NCI-H1930 (cell line): ENCODE measurements at places on chromosomes 3 and 15.

DNA sequence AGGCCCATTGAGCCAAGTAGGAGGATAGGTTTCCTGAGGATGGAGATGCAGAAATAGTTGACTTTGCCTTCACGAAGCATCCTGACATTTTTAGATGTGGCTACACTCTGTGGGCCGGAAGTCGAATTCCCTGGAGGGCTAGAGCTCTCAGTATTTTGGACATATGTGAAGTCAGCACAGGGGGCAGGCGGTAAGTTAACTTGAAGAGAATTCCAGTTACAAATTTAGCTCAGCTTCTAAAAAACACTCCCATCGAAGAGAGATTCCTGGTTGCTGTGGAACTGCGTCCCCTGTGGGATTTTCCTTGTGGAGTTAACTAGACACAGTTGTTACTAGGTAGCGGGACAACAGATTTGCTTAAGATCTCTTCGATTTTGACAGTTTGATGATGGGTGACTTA, 161.9 kb upstream of the RGMA start:
- no peak for DNase-seq

GRCh38 chr3:9600597-9600996, 47.0 kb upstream of the LHFPL4 start:
- DNase-seq, result no peak

DNA sequence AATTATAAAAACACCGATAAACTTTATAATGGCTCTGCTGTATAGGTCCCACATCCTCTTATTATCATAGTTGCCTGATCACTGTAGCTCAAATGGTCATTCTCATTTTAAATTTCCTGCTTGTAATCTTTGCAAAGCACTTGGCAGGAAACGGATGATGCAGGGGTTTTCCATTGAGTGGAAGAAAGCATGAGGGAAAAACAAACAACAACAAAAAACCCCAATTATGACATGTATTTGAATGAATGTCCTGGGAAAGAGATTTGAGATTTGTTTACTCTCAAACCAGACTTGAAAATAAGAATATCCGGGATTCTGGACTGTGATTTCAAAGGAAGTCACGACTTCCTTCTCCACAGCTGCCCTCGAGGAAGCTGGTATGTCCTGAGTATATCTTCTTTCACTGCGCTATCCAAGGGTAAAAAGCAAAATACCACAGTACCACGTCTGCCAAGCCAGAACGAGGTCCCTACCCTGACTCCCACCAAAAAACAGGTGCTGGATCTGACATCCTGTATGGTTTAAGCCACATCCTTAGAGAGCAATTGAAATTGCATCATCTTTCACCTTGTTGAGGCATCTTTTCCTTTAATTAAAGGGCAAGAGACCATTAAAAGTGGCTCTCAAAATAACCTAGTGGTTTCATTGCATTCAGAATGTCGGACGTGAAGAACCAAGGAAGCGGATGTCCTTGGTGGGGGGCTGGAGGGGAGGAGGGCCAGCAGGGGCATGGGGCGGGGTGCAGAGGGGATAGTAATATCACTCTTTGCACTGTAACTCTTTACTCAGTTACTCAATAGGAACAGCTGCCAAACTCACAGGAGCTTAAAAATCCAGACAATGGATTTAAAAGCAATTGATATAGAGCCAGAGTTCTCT, 13.5 kb upstream of the TIPIN start:
- DNase-seq, result no peak

DNA sequence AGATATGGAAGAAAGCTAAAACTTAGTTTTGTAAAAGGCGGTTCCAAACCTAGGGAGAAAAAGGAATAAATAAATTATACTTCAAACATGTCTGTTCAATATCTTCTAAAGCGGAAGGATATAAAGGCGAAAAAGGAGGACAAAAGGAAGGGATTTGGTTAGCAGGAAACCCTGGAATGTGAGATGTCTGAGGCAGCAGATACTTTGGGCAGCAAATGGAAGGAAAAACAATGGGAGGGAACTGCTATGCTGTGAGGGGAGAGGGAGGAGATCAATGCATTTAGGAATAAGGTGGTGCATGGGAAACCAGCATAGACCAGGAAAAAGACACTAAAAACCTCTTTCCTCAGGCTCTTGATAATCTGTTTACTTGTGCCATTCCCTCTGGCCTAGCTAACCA, 120.8 kb downstream of the DNAH12 start:
- DNase-seq, result no peak

- DNase-seq, result no peak
These were observed 110.9 kb downstream of the MYRIP start for GRCh38 chr3:39920271-39920670.

- no peak for DNase-seq
These were observed 3.7 kb upstream of the ANKUB1 start for GRCh38 chr3:149796026-149796425.

GRCh38 chr3:123447749-123448517, 957 bp downstream of the ADCY5 start:
- DNase-seq, result peak; percentile 66

GRCh38 chr3:195866686-195867511, 41.5 kb downstream of the TNK2 start:
- DNase-seq, result no peak

- DNase-seq, result no peak
These were observed 13.7 kb downstream of the USP13 start for GRCh38 chr3:179666436-179667035.

DNA sequence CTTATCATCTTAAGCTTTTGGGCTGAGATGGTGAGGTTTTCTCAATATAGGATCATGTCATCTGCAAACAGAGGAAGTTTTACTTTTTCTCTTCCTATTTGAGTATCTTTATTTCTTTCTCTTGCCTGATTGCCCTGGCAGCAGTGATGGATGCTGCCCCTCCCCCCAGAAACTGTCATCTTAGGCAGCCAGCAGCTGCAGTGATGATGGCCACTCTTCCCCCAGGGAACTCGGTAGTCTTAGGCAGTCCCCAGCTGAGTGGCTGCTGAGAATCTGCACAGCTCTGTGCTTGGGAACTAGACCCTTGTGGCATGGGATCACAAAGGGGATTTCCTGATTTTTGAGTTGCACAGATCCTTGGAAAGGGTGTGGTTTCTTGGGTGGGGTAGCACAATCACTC, 791.1 kb upstream of the ALCAM start:
- DNase-seq, result no peak

GRCh38 chr3:52483577-52484381, 11.4 kb upstream of the STAB1 start:
- no peak for DNase-seq

GRCh38 chr3:150106740-150107428, 136.2 kb upstream of the PFN2 start:
- DNase-seq, result no peak

DNA sequence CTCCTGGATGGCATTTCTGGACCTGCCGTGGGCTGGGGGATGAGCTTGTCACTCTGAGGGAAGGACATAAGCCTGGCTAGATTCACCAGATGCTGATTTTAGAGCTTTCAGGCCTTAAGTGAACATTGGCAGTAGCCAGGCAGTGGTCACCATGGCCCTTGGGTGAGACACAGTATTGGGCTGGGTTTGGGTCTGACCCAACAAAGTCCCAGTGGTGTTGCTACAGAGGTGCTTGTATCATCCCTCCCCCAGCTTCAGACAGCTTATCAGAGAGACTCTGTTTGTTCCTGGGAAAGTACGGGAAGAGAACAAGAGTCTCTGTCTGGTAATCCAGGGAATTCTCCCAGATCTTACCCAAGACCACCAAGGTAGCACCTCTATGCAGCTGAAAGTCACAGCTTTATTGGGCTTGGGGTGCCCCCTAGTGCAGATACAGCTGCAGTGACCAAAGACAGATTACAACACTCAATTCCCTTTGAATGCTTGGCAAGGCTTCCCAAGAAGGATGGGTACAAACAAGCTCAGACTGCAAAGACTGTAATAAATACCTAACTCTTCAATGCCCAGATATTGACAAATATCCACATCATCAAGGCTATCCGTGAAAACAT, 9.8 kb upstream of the RUVBL1 start:
- peak; percentile 43 for DNase-seq

DNA sequence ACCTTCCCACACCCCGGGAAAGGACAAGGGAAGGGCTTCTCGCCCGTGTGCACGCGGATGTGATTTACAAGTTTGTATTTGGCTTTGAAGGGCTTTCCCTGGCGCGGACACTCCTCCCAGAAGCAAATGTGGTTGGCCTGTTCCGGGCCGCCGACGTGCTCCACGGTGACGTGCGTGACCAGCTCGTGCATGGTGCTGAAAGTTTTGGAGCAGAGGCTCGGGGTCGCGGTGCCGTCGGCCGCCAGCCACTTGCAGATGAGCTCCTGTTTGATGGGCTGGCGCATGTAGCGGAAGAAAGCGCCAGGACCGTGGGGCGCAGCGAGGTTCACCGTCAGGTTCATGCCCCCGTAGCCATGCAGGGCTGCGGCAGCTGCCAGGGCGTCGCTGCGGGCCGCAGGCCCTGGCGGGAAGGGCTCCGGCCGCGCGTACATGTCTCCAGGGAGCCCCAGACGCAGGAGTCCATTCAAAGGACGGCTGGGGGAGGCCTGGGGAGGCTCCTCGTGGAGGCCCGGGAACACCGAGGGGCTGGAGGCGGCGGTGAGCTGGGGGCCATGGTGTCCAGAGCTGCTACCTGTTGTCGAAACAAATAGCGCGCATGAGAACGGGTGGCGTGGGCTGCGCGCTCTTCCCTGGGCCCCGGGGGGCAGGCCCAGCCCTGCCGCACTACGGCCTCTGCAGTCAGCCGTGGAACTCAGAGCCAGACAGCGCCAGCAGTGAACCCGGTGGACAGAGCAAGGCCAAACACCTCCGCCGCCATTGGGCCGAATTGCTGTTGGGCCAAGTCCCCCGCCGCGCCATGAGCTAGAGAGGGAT, 10.2 kb downstream of the ZIC4 start:
- no peak for DNase-seq

DNA sequence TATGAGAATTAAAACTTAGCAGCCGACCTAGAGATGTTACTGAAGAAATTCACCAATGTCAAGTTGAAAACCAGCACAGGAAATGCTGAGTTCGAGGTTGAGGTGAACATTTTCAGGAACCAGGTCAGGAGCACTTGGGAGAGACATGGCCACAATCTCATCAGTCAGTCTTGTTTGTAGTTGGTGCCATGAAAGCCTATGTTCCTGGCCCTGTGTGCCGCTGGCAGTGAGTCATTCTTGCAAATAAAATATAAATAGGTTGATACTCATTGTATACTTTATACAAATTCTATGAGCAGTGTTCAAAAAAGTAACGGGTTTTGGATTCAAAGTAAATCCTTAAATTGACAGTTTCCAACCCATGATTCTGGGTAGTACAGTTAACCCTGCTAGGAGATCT, 1.5 kb upstream of the FSIP1 start:
- DNase-seq, result no peak

DNA sequence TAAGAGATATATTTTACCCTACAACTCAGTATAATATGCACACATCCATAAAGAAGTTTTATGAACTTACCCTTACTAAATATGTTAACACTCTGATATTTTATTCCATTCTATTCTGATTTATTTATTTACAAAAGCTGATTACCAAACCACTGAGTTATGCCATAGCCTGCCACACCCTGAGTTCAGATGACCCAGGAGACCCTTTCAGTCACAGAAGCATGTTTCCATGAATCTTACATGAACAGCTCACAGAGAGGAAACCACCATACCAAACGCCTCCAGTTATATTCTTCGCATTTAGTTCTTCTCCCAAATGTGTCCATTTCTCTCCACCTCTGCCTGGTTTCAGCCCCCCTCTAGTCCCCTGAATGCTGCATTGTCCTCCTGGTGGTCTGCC, 103.5 kb downstream of the SEMA5B start:
- no peak for DNase-seq

- no peak for DNase-seq
These were observed 3.3 kb downstream of the LINS1 start for GRCh38 chr15:100598655-100599054.

- DNase-seq, result no peak
These were observed 57.7 kb upstream of the CTSH start for GRCh38 chr15:79002581-79002980.

DNA sequence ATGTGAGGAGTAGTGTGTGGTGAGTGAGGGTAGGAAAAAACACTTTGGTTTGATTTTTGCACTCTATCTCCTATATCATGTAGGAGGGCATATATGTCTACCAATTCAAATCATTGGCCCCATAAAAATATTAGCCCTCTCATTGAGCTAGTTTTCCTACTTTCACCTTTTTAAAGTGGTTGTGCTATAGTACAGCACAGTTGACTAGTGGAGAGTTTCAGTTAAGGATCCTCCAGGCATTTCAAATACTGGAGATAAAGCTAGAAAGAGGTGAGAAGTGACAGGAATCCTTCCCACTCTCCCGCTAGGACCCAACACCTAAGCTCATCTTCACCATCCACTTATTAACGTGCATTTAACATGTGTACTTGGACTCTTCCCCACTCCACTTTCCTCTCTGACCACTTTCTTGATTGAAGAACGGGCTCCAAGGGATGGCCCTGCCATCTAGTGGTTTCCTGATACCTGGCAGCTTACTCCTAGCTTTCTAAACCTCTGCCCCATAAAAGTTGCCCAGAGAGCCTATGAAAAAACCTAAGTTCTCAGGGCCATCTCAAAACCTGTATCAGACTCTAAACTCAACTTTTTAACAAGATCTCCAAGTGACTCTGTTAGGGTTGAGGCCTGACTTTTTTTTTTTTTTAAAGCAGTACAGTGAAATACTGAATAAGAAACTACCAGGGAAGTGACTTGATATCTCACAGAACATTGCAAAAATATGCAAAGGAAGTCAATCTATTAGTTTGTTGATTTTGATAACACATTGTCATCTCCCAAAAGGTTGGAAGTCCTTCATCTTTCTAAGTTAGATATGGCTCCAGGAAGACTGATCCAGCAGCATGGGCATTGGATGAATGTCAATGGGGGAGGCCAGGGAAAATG, 17.9 kb downstream of the IL12A start:
- peak; percentile 19 for DNase-seq

GRCh38 chr15:79115986-79116665, 25.5 kb upstream of the RASGRF1 start:
- no peak for DNase-seq

GRCh38 chr15:98802187-98802586, 153.8 kb downstream of the IGF1R start:
- no peak for DNase-seq

DNA sequence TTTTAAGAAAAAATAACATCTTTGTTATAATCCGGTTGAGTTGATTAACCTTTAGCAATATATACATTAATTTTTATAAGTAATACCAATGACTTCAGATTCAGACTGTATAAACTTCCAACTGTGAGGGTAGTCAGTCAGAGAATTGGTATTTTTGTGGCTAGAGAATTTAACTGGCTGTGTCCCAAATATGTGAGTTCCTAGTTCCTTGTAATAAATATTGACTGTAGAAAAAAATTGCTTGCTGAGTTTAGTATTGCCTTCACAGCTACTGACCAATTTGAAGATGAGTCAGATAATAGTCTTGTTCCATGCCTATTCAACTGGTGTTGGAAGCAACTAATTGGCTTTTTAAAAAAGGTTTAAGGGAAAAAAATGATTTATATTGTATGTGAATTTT, 210.8 kb downstream of the GAP43 start:
- DNase-seq, result no peak

- no peak for DNase-seq
These were observed 1030.0 kb downstream of the TBL1XR1 start for GRCh38 chr3:176167272-176167671.

DNA sequence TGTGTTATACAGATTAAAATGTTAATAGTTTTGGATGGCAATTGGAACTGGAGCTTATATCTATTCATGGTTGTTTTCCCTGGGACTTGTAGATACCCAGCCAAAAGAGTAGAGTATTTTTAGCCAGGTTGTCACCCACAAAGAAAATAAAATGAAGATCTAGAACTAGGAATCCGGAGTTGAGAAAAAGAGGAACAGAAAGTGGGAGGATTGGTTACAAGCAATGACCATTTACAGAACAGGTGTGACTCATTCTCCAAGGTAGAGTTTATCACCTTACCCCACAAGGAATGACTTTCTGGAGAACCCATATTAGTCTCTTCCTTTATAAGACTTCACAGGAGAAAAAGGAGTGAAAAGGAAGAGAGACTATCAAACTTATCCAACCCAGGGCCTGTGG, 99.8 kb downstream of the TMEM108 start:
- DNase-seq, result no peak
